ENCODE measurements at places on chromosomes 13 and 19.

- DNase-seq: no peak
These were observed 719.7 kb upstream of the MIR17HG start for GRCh38 chr13:90627813-90628212.

DNA sequence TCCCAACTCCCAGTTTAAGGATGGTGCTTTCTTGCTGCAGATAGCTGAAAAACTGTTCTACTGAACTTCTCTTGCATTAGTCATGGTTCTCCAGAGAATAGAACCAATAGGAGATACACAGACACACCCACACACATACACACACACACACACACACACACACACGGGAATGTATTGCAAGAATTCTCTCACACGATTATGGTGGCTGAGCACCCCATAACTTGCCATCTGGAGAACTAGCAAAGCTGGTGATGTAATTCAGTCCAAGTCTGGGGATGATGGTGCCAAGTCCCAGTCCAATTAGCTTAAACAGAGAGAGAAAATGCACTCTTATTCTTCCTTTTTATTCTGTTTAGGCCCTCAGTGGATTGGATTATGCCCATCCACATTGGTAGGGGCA lies 643.9 kb downstream of the DIAPH3 start:
- no peak for DNase-seq

DNA sequence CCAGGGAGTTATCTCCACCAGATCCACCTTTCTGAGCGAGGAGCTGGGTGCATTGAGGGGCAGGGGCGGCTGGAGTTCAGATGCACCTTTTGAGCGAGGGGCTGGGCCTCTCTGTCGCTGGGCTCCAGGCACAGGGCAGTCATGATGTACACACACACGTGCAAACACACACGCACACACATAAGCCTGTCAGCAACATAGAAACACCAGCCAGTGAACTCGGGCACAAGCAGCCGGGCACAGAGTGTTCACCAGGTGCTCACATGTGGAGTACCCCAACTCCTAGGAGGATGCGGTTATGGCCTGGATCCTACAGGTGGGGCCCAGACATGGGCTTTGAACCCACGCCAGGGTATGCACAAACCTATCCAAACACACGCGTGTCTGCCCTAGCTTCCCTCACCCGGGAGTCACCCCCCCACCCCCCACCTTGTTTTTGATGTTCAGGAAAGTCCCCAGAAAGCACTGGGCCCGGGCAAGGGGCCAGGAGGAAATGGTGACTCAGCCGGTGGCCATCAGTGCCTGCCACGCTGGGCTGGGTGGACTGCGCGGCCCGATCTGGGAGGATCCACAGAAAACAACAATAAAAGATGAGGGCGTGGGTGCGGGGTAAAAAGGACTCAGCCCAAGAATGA lies 13.3 kb downstream of the ARRDC2 start:
- peak; percentile 75 for DNase-seq

GRCh38 chr13:42114912-42115311 lies 66.5 kb downstream of the DGKH start:
- no peak for DNase-seq

DNA sequence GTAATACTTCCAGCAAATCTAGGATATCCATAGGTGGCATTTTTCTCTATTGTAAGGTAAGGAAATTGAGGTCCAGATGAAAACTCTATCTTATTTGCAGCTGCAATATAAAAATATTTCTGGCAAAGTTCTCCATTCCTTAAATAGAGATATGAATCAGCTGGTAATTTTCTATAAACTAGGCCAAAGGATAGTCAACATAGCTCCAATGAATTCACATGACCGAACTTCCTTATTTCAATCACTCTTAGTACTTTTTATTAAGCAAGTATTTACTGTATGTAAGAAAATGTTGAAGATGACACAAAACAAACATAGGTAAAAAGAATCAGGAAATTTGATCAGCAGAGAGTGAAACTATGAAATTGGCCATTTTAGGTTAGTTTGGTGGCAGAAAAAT lies 13.0 kb upstream of the LCP1 start:
- no peak for DNase-seq

GRCh38 chr13:68254151-68254550 lies 1024.0 kb upstream of the PCDH9 start:
- DNase-seq: no peak

All from LoVo (cell line).